ENCODE measurements at places on chromosomes 1 and 21. TPM values are rescaled to one million over a fixed set of nuclear protein-coding genes. Genes with fewer than 3 reads are reported as not detected.

JAM2 gene
- 3.7 TPM for total RNA-seq

NBPF11 gene
- total RNA-seq = 4.3 TPM

MXRA8 gene
- total RNA-seq = 0.24 TPM

C4BPA gene
- not detected for total RNA-seq

ARL8A gene
- 42.6 TPM for total RNA-seq

DNA sequence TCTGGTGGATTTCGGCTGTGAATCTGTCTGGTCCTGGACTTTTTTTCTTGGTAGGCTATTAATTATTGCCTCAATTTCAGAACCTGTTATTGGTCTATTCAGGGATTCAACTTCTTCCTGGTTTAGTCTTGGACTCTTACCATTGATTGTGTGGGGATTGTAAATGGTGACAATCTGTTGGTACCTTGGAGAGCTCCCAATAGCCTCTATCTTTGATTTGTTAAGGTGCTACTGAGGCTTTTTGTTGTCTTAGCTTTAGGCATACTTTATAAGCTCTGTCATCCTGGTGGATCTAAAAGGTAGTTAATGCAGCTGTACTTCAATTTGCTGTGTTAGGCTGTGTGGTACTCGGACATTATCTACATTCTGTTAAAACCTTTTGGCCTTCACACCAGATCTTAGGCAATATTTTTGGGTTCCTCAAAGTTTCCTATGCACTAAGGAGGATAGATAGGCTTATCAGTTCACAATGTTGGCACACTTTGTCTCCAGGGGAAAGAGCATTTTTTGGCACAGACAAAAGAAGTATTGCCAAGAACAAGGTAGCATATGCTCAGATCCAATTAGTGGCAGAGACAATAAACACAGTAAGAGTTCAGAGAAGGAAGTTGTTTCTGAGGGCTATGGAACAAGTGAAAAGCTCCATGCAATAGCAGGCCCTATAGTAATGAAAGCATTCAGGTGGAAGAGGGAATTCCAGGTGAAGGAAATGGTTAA lies 230.4 kb downstream of the PDE4B start:
- peak; percentile 2 for DNase-seq

DNA sequence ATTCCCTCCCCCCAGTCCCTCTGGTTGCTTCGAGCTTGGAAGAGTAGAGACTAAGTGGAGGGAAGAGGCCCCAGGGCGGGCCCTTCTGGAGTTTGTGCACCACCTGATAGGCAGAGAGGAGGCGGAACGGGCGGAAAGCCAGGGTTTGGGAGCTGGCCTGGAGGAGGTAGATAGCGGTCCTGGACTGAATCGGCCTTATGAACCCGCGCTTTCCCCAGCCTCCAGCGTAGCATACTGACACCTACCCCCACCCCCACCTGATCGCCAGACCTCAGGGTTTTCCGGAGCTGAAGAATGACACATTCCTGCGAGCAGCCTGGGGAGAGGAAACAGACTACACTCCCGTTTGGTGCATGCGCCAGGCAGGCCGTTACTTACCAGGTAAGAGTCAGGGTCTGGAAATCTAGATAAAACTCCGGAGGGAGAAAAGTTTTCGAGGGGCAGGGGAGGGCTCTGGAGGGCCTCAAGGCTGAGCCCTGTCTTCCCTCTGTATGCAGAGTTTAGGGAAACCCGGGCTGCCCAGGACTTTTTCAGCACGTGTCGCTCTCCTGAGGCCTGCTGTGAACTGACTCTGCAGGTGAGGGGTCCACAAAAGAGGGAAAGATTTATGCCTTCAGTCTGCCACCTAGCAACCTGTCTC lies 705 bp downstream of the UROD start:
- peak; percentile 70 for DNase-seq

DNA sequence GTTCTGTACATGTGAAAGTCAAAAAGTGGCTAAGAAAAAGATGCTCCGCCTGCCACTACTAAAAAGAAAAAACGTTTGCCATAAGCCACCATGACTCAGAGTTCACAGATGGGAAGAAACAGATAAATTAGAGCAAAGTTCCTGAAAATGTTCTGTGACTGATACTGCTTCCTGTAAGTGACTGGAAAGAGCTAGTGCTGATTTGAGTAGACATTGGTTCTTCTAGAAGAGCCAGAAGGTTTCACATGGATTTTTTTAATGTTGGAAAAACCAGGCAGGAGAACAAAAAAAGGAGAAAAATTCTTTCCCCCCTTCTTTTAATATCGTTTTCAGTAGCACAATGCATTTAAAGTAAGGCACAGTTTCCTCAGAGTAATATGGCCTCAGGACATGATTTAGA lies 221.4 kb downstream of the HLX start:
- DNase-seq = peak; percentile 90

GRCh38 chr1:41639332-41639936 lies 155.0 kb upstream of the EDN2 start:
- peak; percentile 83 for DNase-seq

GRCh38 chr1:180229483-180230415 lies at the start of gene LHX4:
TSS of gene LHX4 (plus strand) at chr1:180230264. CDS start at chr1:180230530, 266 bp downstream.
- peak; percentile 39 for DNase-seq

- peak; percentile 42 for DNase-seq
These were observed 3.6 kb upstream of the INAVA start for GRCh38 chr1:200890818-200891773.
